ENCODE measurements at places on chromosomes 4 and X.

DNA sequence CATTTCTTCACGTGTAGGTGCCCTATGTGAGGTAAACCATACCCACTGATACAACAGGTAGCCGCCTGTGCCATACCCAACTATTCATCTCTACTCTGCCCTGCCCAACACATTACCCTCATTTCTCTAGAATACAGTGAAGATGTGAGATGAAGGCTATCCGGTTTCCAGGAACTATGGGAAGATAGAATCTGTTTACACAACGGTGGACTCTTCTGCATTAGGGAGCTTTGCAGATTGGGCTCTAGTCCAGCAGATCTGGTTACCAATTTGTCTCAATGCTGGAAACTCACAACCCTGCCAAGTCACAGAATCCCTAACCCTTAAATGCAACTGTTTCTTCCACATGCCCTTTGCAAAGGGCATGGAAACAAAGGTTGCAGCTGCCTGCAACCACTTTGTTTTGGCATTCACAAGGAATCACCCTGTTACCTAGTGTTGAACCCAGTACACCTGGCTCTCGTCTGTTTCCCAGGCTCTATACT, 6.4 kb upstream of the SLAIN2 start:
- no peak for DNase-seq

- DNase-seq = no peak
Measured at GRCh38 chr4:54937501-54937900, 187.9 kb downstream of the KDR start.

- no peak for DNase-seq
Measured at GRCh38 chr4:108209489-108209888, 40.8 kb upstream of the LEF1 start.

DNA sequence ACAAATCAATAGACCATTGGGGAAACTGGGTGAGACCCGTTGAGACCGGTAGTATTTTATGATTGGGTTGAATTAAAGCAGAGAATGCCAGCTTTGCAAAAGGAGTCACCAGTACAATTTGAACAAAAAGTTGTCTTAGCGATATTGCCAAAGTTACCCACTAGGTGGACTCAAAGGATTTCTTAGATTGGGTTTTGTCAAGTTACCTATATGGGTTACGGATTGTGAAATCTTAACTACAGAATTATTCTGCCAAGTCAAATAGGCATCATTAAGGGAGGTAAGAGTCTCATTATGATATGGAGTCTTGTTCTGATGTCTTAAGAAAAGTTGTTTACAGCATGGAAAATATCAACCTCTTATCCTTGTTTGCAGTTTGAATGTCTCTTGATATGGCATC, 15.0 kb upstream of the CT47A1 start:
- no peak for DNase-seq

GRCh38 chrX:55697381-55697780, 20.2 kb upstream of the RRAGB start:
- no peak for DNase-seq

- no peak for DNase-seq
Measured at GRCh38 chrX:70013466-70014381, 36.0 kb downstream of the AWAT2 start.

- no peak for DNase-seq
Measured at GRCh38 chr4:76201276-76201675, 12.3 kb downstream of the SCARB2 start.
